ENCODE measurements at places on chromosomes 16 and 17.
A peak's percentile ranks its signal among the peaks of the same experiment; 100 is the strongest.

- DNase-seq = peak; percentile 28
Observed at GRCh38 chr17:82328141-82328993, 5.2 kb downstream of the SECTM1 start.

DNA sequence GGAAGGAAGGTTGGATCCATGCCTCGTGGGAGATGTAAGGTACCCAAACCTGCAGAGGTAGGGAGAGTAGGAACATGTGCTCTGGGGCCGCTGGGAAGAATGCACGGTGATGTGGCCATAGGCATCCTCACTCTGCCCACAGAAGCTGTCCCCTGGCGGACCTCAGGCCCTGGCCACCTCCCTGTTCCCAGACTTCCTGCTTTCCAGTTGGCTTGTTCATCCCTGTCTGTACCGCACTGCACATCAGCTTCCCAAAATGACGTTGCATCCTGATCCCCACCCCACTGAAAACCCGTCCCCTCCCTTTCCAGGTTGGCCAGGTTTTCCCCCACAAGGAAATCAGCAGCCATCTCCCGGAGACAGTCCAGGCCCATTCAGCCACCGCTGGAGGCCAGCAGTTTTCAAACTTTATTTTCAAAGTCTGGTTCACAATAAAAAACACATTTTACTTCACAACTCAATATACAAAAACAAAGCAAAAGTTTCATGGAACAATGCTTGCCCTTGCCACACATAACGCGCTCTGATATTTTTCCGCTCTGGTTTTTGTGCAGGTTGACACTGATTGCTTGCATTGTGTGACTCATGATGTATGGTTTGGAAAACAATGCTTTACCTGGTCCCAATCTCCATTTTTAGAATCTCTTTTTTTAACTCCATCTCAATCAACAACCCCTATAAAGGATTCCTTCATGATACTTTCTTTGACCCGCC is 143.0 kb downstream of the GAS7 start:
- no peak for DNase-seq

GRCh38 chr17:11178581-11178980 is 62.4 kb upstream of the SHISA6 start:
- no peak for DNase-seq

- DNase-seq = no peak
Observed at GRCh38 chr16:48011878-48012658, 143.7 kb downstream of the ABCC12 start.

DNA sequence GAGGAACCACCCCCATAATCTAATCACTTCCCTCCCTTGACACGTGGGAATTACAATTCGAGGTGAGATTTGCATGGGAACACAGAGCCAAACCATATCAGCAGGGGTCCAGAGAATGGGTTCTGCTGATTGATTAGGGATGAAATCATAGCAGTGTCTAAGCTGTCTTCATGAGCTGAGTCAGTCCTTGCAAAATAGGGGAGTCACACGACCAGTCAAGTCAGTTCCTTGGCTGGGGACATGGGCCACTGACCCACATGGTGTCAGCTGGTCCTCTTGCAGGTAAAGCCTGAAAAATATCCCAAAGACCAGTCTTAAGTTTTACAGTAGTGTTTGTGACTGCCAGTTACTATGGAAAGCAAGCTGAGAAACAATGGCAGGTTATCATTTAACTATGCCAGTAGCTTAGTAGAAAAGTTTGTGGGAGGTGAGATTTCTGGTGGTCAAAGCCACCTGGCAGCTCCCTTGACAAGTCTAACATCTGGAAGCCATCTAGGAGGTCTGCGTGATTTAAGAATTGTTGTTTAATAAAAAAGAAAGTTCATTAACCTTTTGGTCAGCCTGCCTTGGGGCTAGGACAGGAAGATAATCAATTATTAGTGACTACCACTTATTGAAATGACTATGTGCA is 15.7 kb upstream of the ATF7IP2 start:
- DNase-seq = no peak

DNA sequence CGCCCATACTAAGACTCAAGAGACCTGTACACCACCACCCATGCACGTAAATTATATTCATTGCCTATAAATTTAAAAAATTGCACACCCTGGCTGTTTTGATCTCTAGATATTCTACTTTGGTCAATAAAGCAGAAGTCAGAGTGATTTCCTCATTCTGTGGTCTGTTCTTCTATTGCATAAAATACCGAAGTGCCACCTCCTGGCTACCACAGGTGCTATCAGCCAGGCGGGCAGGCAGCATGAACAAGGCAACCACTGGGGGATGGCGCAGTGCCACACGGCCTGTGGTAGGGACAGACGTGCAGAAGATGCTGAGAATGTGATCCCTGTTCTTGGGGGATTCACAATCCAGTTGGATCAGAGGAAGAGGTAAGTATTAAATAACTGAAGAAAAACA is 122.3 kb downstream of the CDK5R1 start:
- peak; percentile 78 for DNase-seq

DNA sequence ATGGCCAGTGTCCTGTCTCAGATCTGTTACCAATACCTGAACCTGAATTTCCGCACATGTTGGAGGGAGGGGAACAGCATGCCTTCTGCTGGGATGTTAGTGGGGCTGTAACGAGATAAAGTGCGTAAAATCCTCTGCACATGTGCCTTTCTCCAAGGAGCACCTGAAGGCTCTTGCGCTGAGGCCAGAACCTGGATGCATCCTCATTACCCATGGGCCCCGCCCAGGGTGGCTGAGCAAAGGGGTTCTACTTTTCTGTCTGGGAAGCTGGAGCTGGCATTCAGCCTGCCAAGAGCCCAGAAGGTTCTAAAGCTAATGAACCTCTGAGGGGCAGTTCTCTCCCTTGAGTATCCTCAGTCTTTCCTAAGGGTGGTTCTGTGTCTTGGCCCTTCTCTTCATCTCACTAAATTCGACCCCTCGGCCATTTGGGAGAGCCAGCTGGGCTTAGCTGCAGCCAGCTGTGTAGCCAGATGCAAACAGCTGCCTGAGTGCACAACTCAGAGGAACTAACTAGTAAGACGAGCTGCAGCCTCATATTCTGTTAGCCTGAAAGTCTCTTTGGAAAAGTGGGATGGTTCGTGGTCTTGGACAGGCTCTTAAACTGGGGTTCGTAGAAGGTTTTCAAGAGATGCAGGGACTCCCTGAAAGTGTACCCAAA is 2.5 kb downstream of the ITGA3 start:
- no peak for DNase-seq
